Stimulated activated CD4-positive, alpha-beta T cell treated with anti-CD3 and anti-CD28 coated beads, Interleukin-15, amount 100 ng/mL, for 1 hour (primary cell): ENCODE measurements at places on chromosomes 2 and 18.

DNA sequence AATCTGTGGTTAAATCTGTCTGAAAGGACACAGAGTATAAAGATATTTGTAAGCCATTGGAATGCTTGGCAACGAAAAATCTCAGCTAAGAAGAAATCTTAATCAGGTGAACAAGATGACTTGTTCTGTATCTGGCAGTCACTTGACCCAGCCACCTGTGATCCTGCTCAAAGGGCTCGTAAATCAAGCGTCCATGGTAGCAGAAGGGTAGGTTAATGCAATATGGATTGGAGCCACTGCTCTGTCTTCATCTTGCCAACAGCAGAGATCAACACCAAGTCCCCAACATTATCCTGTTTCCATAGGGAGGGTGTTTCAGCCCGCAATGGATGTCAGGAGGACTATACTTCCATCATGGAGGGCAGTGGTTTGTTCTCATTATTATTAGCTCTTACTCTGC is 378.4 kb downstream of the CDH7 start:
- no peak for DNase-seq

DNA sequence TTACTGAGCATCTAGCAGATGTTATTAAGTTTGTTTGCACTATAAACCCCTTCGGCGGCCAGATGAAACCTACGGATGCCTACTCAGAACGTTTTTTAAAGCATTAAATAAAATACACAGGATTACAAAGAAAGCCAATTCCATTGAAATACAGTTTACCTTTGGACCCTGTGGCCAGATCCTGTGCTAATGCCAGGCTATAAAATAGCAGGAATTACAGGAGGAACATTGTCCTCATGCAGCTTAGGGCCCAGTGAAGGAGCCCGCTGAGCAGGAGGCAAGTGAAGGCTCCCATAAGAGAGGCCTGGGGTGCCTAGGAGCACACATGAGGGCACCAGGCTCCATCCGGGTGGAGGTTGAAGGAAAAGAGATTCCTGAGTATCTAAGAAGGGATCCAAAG is 310.4 kb downstream of the MTX2 start:
- DNase-seq, result no peak

DNA sequence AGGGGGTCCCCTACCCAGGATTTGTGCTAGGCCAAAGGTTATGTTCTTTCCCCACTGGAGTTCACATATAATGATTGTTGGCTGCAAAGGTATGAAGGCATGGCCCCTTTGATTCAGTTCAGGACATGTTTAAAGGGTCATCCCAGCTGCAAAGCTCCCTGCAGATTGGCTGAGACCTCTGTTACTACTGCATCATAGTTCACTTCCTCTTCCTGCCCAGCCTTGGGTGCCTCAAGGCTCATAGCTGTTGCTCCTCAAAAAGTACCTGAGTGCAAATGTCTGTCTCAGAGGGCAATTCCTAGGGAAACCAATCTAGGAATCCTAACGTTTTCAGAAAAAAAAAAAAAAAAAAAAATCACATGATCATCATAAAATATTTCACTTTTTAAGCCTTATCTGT is 125.1 kb downstream of the ATL2 start:
- DNase-seq, result no peak

DNA sequence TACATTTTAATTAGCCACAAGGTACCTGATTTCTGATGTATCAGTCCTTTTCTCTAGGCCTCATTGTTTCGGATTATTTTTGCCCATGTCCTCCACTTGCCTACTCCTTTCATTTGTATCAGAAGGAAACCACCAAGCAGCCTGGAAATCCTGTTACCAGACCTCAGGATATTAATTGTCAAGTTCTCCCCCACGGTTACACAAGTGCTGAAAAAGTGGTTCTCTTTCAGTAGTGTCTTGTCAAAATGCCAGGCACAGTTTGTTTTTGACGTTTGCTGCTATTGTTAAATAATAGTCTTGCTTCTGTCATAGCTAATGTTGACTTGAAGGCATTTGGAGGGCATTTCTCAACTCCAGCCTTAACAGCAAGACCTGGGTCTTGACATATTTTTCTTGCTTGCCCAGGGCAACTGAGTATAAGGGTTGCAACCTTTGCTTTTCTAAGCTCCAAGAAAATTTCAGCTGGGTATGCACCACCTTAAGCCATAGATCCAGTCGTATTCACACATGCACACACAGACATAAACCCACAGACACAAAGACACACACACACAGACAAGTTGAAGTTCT is 31.0 kb downstream of the INSIG2 start:
- DNase-seq, result no peak

DNA sequence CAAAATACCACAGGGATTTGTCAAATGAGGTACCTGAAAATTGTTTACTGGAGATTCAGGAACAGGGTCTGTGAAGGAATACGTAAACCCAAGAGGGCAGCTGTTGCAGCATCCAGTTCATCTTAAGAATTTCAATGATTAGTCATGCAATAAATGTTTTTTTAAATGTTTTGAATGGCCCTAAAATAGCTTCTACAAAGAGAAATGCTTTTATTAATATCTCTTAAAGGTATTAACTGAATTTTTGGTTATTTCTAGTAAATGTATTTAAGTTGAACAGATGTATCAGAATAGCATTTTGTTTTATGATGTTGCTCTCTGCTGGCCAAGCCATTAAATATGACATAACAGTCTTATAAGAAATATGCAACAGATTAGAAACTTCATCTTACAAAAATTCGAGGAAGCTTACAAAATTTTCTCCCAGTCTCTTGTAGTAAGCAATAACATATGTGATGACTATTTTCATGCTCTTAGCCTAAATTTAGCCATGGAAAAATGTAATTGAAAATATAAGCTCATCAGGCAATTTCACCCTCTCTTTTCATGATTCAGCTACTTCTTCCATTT is 863.9 kb downstream of the SUCLG1 start:
- DNase-seq, result no peak

- no peak for DNase-seq
Observed at GRCh38 chr18:10010611-10011015, 96.8 kb downstream of the VAPA start.

DNA sequence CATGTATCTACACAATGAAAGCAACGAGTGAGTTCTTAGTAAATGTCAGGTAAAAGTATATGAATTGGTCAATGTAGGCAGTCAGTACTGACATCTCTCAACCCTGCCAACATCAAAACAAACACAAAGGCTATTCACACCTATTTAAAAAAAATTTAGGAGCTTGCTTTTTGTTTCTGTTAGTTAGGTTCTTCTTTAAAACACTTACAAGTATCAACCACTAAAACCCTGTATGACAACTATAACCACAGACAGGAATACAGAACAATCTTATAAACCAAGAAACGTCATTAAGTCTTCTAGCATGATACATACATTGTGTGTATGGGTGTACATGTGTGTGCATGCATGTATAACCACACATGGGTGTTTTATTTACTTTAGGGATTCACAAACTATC is 131.0 kb downstream of the TCF4 start:
- DNase-seq, result no peak

GRCh38 chr2:94987074-94988020 is 38.2 kb upstream of the MAL start:
- DNase-seq, result no peak

DNA sequence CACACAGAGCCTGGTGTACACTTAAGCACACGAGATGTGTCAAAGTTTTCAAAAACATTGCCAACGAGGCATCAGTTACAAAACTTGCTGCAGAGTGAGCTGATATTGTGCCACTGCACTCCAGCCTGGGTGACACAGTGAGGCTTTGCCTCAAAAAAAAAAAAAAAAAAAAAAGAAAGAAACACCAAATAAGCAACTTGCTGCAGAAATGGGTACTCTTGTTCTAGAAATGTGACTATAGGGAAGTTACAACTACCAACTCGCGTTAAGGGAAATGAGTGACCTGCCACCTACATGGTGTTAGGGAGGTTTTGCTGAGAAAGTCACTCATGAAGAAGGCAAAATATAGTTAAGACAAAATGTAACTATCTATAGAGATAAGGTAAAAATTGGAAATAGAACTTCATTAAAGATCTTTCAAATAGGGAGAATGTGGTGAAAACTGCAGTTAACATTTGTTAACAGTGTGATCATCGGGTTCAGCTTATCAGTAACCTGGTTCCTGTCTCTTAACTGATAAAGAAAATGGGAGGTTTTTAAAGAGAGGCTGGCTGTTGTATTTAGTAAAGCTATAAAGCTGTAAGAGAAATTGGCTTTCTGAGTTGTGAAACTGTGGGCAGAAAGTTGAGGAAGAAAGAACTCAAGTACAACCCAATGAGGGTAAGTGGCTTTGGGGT is at the start of gene IL1RL1:
TSS of gene IL1RL1 (plus strand) at position 600 of the 677 bp plus-strand sequence. CDS start 26,702 bp downstream, outside the sequence.
- DNase-seq, result no peak

DNA sequence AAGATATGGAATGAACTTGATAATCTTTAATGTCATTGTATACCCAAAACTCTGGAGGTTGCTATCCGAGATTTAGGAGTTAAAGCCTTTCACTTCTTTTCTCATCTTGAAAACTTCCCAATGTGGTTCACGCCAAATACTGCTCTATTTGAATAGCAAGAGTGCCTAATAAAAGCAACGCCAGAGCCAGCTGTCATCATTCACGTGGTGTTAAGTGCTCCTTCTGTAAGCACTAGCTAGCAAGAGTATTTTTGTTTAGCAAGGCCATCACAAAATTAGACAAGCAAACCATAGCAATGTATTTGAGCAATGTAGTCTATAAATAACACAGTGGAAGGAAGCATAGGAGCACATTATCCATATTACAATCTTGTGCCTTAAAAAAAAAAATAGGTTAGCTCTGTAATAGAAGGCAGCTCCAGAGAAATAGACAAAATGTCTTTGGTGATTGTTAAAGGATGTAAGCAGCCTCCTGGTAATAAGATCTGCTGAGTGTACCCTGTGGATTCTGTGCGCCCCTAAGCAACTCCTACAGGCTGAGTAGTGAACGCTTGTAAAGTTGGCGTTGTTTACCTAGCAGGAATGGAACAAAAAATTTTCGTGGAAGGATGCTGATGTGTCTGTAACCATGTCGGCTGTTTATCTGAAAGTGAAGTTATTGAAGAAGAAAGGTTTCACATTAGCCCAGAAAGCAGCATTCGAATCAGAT is 518.0 kb downstream of the CNTNAP5 start:
- DNase-seq, result no peak

GRCh38 chr18:13096719-13097118 is 105.6 kb downstream of the CEP192 start:
- no peak for DNase-seq

GRCh38 chr18:38545071-38545470 is 979.5 kb upstream of the CELF4 start:
- DNase-seq, result no peak

GRCh38 chr18:22429564-22429963 is 11.8 kb upstream of the CTAGE1 start:
- DNase-seq, result no peak

GRCh38 chr2:14804902-14805301 is 172.4 kb downstream of the LRATD1 start:
- no peak for DNase-seq

DNA sequence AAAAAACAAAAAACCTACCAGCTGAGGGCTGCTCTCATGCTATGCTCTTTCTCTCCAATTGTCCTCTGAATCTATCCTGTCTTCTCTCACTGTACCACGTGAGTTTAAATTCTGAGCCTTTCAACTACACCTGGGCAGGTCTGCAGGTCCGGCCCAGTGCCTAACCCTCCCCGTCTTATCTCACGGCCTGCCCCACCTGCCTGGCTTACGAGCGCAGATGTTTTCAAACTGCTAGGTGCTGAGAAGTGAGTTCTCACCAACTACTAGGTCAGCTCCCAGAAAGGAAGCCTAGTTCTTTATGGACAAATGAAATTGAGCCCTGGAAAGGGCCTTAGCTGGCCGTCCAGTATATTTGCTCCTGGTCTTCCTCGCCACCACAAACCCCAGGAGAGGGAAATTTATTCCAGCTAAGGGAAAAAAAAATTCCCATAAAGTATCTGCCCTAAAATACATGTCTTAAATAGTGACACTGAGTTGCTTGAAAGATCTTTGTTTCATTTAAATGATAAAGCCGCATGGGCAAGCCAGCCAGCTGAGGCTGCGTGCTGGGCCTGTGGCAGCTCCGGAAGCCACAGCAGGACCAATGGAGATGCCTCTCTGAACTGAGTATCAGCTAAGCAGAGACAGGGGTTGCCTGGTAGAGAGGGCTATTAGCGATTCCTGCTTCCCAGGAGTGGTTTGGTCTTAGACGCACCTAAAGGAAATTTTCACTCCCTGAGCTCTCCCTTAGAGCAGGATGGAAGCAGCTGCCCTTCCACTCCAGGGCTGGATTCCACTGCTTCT is 92.5 kb upstream of the NCK2 start:
- DNase-seq, result no peak
